ENCODE measurements at places on chromosomes 4 and X.

GRCh38 chr4:41301137-41301536 lies 44.4 kb downstream of the UCHL1 start:
- DNase-seq, result no peak

DNA sequence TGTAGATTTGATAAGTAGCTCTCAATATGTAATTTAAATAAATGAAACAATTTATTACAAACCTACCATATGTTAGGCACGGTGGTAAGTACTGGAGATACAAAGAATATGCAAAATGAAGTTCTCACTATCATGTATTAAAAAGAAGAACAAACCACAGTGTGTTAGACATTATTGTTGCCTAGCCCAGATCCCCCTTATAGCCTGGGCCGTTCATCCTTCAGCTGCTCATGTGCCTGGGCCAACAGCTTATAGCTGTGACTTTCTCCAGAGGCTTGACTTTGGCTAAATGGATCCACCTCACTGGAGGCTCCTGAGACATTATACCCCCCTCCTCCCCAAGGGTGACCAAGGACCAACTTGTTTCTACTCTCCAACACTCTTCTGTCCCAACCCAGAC lies 29.8 kb upstream of the CCNG2 start:
- DNase-seq, result no peak

DNA sequence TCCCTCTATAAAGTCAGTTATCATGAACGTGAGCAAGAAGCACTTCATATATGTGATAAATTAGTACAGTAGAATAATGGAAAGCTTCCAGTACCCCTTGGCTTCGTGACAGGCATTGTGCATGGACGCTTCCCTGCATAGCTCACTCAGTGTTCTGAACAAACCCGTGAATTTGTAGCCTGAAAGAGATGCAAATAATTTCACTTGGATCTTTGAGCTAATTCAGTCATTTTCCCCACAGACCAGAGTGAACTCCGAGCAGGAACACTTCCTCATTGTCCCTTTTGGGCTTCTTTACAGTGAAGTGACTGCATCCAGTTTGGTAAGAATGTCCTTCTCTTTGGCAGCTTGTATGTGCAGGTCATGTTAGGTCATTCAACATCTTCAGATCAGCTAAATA lies 50.1 kb downstream of the ADD1 start:
- no peak for DNase-seq

GRCh38 chr4:99459546-99460042 lies 24.5 kb upstream of the ADH7 start:
- DNase-seq, result no peak

- no peak for DNase-seq
Measured at GRCh38 chr4:32932156-32932555, 2212.0 kb downstream of the PCDH7 start.

GRCh38 chrX:2523911-2524310 lies 23.1 kb upstream of the DHRSX start:
- no peak for DNase-seq

- DNase-seq, result no peak
Measured at GRCh38 chrX:55867181-55867651, 149.7 kb downstream of the RRAGB start.

GRCh38 chr4:32745351-32745750 lies 2025.2 kb downstream of the PCDH7 start:
- DNase-seq, result no peak

DNA sequence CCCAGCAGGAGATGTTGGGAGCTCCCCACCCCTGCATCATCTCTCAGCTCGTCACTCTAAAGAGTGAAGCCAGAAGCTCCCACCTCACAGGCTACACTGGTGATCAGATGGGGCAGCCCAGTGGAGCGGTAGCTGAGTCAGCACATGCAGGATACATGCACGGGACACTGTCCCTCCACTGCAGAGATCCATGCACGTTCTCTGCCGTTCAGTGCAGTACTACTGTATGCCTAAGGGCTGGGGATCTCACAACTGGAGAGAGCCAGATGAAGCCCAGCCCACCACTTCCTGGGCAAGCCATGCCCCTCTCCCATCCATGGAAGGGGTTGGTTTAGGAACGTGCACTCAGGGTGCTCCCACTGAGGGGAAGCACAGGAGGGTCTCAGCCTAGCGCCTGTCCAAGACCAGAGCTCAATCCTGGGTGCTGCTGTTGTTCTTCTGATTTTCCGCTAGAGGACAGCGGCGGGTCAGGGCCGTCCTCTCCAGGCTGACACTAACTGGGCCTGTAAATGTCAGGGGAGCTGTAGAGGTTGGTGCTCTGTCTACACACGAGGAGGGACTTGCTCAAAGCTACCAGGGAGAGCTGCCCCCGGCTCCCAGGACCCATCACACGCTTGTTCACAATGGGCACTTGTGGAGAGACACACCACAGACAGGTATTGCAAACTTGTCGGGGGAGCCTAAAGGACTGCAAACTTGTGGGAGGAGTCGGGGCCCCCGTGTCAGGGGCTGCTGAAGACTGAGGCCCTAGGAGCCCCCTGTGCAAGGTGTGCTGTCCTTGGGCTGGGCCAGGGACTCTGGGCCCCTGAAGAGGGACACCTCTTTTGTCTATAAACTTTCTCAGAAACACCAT lies 18.2 kb upstream of the ABLIM2 start:
- peak; percentile 24 for DNase-seq

DNA sequence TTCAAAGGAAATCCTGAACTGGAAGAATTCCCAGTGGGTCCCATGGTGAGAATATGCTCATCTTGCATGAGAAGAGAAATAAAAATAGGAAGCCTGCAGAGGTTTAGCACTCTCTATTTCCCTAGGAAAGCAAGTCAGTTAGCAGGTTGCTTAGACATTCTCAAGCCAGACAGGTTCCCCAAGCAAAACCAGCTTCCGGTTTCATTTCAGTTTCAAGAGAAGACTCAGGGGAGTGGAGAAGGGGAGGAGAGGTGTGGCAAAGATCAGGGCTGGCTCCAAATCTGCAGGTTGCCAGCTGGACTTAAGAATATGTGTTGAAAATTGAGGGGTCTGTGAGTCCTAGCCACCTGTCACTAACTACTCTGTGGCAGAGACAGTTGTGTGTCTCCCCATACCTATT lies 107.5 kb downstream of the CLNK start:
- DNase-seq, result no peak

- DNase-seq, result no peak
Measured at GRCh38 chr4:47031751-47032404, 511 bp downstream of the GABRB1 start.

- no peak for DNase-seq
Measured at GRCh38 chr4:98387345-98388026, 126.3 kb downstream of the RAP1GDS1 start.

DNA sequence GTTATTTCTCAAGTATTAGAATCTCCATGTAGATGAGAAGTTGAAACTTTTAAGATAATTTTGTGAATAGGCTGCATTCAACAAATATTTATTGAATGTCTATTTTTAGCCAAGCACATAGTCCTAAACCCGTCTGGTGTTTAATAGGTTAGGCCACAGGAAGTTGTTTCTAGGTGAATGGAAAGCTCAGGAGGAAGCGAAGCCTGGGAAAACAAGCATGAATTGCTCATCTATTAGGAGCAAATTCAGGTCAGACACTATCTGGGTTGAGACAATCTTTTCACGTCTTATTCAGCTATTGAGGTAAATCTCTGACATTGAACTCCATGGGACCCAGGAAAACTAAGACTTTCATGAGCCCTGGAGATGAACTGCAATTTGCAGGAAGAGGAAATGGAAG lies 43.1 kb upstream of the FREM3 start:
- DNase-seq, result no peak

DNA sequence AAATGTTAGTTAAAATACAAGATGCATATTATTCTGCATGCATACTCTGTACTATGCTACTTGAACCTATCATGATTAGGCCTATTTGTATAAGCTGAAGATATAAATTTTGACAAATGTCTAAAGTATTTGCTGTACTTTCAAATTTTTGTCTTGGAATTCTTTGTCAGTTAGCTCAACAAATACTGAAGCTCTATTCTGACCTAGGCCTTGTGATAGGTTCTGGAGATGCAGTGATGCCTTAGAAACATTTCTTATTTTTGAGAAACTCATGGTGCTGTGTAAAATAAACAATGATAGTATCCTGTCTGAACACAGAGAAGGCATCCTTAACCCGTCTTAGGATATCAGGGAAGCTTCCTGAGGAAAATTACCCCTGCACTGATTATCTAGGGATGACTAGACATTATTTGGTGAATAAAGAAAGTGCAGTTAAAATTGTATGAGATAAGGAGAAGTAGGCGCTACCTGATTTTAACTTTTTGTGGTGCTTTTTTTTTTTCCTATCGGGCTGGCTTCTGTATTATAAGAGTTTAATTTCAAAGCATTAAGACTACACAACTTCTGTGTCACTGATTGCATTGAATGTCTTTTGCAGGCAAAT lies 43.4 kb downstream of the MOB1B start:
- DNase-seq, result no peak

DNA sequence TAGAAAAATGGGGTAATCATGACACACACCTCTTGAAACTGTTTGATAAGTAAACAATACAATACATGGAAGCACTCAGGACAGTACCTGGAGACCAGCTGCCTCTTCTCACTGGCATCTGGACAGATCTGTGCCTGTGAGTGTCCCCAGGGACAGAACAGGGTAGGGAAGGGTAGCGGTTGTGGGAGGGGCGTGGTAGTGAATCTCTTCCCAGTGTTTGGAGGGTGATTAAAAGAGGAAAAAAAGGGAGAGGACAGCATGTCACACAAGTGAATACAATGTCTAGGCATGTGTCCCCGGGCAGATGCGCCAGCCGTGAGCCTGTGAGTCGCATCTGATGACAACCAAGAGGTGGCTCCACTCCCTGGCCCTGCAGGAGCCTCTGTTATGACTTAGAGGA lies 138.8 kb upstream of the MSX1 start:
- no peak for DNase-seq

- DNase-seq, result no peak
Measured at GRCh38 chrX:6456196-6456595, 78.7 kb downstream of the VCX3A start.

DNA sequence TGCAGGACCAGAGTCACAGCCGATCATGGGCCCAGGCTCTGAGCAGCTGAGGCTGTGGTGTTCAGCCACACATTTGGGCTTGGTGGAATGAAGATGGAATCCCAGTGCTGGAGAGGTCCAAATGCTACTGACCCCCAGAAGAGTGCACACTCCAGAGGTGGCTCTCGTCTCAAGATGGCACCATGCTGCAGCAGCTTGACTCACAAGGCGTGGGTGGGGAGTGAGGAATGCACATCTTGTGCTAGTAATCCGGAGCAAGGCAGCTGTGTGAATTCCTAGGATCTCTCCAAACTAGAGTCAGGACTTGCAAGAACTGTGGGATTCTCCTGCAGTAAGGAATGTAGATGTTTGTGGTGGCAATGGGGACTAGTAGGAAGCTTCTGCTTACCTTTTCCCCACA lies 28.7 kb downstream of the RAB28 start:
- DNase-seq, result no peak

DNA sequence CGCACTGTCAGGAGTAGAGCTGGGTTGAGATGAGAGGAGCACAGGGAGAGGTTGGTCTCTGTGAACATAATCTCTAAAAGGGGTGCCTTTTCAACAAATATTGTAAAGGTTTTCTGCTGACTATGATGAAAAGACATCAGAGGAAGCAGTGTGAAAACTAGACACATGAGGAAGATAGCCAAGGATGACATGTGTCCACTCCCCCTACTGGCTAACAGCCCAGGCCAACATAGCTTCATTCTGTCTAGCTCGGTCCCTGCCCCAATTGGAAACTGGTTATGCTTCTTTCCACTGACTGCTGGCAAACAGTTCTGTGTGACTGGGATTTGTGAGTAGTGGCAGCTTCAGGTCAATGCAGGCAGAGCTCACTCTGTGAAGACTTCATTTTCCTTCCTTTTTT lies 115.4 kb upstream of the ESX1 start:
- DNase-seq, result no peak

DNA sequence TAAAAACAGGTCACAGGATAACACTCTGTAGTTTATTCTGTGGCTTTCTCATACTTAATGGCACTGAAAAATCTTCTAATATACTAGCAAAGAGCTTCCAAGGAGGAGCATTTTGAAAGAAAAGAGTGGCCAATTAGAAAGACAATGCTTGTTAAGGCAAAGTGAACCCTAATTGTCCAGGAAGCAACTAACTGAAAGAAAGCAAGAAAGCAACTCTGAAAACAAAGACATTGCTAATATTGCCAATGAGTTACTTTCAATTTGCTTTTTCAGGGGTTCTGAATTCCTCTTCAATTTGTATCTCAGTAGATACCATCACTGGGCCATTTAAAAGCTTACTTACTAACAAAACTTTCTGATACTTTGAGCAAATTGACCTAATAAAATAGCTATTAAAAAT lies 78.5 kb upstream of the MTNR1A start:
- DNase-seq, result no peak

GRCh38 chr4:123667496-123667895 lies 270.9 kb downstream of the SPRY1 start:
- no peak for DNase-seq

GRCh38 chr4:73727685-73728084 lies 12.7 kb upstream of the CXCL8 start:
- DNase-seq, result no peak
